Activated naive CD8-positive, alpha-beta T cell treated with anti-CD3 and anti-CD28 coated beads, Interleukin-2, amount 50 U/mL, for 24 hours (primary cell): ENCODE measurements at places on chromosomes 12 and 14.

DNA sequence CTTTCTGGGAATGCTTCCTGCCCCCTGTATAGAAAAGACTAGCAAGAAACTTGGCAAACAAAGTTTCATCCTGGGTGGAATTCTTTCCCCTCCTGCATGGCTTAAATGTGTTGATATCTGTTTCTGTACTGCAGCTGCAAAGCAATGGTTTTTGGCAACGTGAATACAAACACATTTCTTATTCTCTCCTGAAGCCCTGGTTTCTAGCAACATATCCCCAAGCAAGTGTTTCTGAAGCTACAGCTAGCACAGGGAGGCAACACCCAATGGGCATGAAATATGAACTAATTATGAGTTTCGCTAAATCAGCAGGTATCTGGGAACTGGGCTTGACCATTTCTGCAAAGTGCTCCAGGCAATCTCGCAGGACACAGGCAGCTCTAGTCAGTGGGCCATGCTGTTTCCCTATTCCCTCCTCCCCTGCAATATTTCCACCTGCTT is 392.3 kb upstream of the TMPO start:
- peaks cover 6% of the 10 kb centered on the region for H3K27me3 ChIP-seq
- no peaks in the 10 kb centered on the region for H3K4me1 ChIP-seq
- H3K36me3 ChIP-seq: no peaks in the 10 kb centered on the region
- no peak overlapping the region for H3K27ac ChIP-seq

DNA sequence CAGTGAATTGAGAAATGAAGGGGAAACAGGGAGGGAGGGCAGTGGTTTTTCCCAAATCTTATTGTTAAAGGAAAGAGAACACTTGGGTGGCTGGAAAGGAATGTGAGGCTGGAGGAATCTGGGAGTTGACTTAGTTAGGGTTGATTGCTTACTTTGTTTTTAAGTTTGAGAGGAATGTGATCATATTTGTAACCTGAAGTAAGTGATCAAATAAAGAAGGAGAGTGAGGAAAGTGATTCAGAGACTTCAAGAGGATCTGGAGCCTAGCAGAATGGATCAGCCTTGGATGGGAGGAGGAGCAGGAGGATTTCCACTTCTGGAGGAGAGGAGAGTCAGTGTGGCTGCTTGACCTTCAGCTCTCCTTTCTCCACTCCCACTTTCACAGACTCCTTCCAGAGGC is 6.0 kb upstream of the LRP6 start:
- H3K27ac ChIP-seq: no peak overlapping the region
- no peak for DNase-seq
- no peak overlapping the region for H3K4me3 ChIP-seq
- no peaks in the 10 kb centered on the region for H3K36me3 ChIP-seq
- no peaks in the 10 kb centered on the region for H3K4me1 ChIP-seq

- no peak overlapping the region for H3K4me3 ChIP-seq
- no peaks in the 10 kb centered on the region for H3K36me3 ChIP-seq
- H3K27me3 ChIP-seq: no peaks in the 10 kb centered on the region
- DNase-seq: no peak
- H3K27ac ChIP-seq: no peak overlapping the region
- no peaks in the 10 kb centered on the region for H3K4me1 ChIP-seq
Measured at GRCh38 chr14:83425706-83426105, 1892.1 kb upstream of the SEL1L start.

GRCh38 chr14:58733451-58734208 is 95.9 kb downstream of the DACT1 start:
- peaks cover 16% of the 10 kb centered on the region for H3K4me1 ChIP-seq
- no peak for DNase-seq
- peaks cover 11% of the 10 kb centered on the region for H3K27me3 ChIP-seq
- H3K4me3 ChIP-seq: no peak overlapping the region

DNA sequence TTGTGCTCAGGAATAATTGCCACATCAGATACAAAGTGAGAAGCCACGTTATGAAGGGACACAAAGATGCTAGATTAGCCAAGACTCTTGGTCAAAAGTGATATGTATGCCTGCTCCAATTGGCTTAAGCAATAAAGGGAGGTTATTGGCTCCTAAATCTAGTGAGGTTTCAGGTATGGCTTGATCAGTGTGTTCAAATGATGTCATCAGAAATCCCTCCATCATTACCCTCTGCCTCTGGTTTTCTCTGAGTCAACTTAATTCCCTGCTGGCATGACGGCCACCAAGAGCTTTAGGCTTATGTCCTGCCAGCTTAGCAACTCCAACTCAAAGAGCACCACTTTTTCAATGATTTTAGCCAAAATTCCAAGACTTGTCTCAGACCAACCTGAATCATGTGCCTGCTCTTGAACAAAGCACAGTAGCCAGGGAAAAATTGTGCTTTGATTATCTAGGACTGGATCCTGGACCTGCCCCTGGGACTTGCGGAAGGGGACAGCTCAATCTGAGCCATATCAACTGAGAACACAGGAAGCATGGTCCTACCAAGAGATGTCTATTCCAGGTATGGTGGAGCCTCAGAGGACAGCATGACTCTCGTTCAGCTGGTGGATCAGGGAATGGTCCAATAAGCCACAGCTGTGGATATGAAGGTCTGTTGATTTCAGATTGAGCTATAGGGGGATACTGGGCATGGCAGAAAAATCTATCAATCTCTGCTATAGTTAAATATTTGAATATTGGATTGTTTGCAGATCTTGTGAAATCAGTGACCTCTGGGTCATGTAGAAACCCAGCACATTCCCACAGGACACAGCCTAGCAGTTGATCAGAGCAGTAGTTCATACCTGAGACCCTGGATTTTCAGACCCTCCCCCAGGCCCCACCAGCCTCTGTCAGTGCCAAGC is 16.1 kb upstream of the P2RX7 start:
- no peaks in the 10 kb centered on the region for H3K4me1 ChIP-seq
- H3K27ac ChIP-seq: no peak overlapping the region
- H3K27me3 ChIP-seq: no peaks in the 10 kb centered on the region
- no peak overlapping the region for H3K4me3 ChIP-seq
- DNase-seq: no peak

GRCh38 chr14:50943943-50944646 is at the start of gene PYGL:
Gene PYGL, minus strand, starts transcription at chr14:50944483. Its CDS starts 80 bp downstream, at chr14:50944403.
- peak within 1 kb of the TSS; percentile 65 for H3K27ac ChIP-seq
- peak; percentile 40 for DNase-seq
- H3K27me3 ChIP-seq: peaks cover 35% of the 10 kb centered on the region
- no peaks in the 10 kb centered on the region for H3K36me3 ChIP-seq
- H3K4me3 ChIP-seq: peak within 1 kb of the TSS; percentile 80

GRCh38 chr12:75996861-75997447 is 34.6 kb downstream of the PHLDA1 start:
- H3K4me3 ChIP-seq: no peak overlapping the region
- H3K4me1 ChIP-seq: peaks cover 57% of the 10 kb centered on the region
- H3K36me3 ChIP-seq: no peaks in the 10 kb centered on the region
- no peak for DNase-seq

GRCh38 chr14:76261371-76261811 is 109.7 kb downstream of the GPATCH2L start:
- H3K36me3 ChIP-seq: peaks cover 3% of the 10 kb centered on the region
- H3K4me3 ChIP-seq: no peak overlapping the region
- no peak overlapping the region for H3K27ac ChIP-seq
- H3K4me1 ChIP-seq: peaks cover 3% of the 10 kb centered on the region
- H3K27me3 ChIP-seq: peaks cover 12% of the 10 kb centered on the region

- H3K4me3 ChIP-seq: peak overlapping the region; percentile 34
- peak; percentile 47 for DNase-seq
- peaks cover 31% of the 10 kb centered on the region for H3K27me3 ChIP-seq
Measured at GRCh38 chr12:98456576-98457573, 58.5 kb upstream of the TMPO start.

DNA sequence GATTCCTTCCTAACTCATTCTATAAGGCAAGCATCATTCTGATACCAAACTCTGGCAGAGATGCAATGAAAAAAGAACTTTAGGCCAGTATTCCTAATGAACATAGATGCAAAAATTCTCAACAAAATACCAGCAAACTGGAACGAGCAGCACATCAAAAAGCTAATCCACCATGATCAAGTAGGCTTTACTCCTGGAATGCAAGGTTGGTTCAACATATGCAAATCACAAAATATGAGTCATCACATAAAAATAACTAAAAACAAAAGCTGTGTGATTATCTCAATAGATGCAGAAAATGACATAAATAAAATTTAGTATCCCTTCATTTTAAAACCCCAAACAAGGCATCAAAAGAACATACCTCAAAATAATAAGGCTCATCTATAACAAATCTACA is 98.9 kb downstream of the ACSS3 start:
- no peak for DNase-seq
- H3K36me3 ChIP-seq: no peaks in the 10 kb centered on the region
- no peak overlapping the region for H3K27ac ChIP-seq
- H3K4me1 ChIP-seq: no peaks in the 10 kb centered on the region
- H3K4me3 ChIP-seq: no peak overlapping the region

DNA sequence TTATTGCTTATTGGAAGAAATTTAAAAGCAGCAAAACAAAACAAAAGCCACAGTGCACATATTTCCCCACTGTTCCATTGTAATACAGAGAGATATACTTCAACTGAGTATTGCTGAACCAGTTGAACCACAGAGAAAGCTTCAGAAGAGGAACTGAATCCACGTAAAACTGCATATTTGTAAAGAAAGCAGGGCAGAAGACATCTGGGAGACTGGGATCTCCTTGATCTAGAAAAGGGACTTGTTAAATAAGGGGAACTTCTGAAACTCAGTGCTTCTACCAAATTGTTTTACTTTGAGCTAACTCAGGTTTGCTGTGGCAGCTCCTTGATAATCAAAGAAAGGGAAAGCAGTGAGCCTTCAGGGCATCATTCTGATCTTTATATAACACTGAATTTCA is 411.1 kb upstream of the MDGA2 start:
- H3K36me3 ChIP-seq: no peaks in the 10 kb centered on the region
- no peak for DNase-seq
- no peak overlapping the region for H3K27ac ChIP-seq
- no peak overlapping the region for H3K4me3 ChIP-seq
- H3K4me1 ChIP-seq: no peaks in the 10 kb centered on the region

DNA sequence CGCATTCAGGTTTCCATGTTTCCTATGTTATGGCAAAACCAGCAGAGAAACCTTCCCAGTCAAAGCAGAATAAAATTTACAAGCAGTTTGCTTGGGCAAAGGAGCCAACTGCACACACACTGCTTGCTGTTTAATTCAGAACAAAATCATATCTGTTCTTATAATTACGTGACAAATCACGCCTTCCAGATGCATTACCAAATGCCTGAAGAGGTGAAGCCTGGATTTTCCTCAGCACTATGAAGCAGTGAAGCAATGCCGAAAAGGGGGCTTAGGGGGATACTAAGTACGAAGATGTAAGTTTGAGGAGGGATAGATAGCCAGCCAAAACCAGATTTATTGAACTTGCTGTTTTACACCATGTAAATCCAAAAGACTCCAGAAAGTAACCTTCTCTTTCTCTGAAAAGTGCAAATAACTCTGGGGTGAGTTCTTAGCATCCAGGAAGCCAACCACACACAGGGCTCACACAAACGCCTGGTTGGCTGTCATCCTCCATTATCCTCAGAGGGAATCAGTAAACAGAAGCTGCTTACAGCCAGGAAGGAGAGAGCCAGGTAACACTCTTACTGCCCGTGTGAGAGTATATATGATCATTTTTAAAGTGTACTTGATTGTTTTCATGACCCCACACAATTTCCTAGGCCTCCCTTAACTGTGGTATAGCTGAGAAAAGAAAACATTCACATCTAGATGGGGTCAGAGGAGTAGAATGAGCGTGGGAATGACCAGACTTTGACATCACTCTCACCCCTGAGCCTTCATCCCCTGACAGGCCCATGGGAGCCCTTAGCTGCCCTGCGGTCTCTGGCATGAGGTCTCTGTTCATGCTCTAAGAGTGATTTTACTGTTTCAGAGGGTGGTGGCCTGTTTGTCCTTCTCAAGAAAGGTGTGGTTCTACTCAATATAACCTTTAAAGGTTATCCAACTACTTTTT is 442.5 kb downstream of the EGLN3 start:
- no peak for DNase-seq
- H3K4me3 ChIP-seq: no peak overlapping the region
- no peak overlapping the region for H3K27ac ChIP-seq
- H3K4me1 ChIP-seq: no peaks in the 10 kb centered on the region
- H3K36me3 ChIP-seq: no peaks in the 10 kb centered on the region
- peaks cover 4% of the 10 kb centered on the region for H3K27me3 ChIP-seq

- H3K36me3 ChIP-seq: no peaks in the 10 kb centered on the region
- no peak overlapping the region for H3K4me3 ChIP-seq
- no peak for DNase-seq
- no peaks in the 10 kb centered on the region for H3K27me3 ChIP-seq
- H3K4me1 ChIP-seq: no peaks in the 10 kb centered on the region
- no peak overlapping the region for H3K27ac ChIP-seq
Measured at GRCh38 chr14:54003064-54003463, 46.4 kb upstream of the BMP4 start.

GRCh38 chr14:96734076-96734622 is 63.0 kb upstream of the VRK1 start:
- DNase-seq: no peak
- H3K27ac ChIP-seq: no peak overlapping the region
- H3K27me3 ChIP-seq: peaks cover 31% of the 10 kb centered on the region
- no peaks in the 10 kb centered on the region for H3K4me1 ChIP-seq

- peak overlapping the region; percentile 93 for H3K4me3 ChIP-seq
- peaks cover 4% of the 10 kb centered on the region for H3K27me3 ChIP-seq
- peaks cover 25% of the 10 kb centered on the region for H3K4me1 ChIP-seq
- DNase-seq: no peak
Measured at GRCh38 chr14:70416338-70416724, 559 bp downstream of the SYNJ2BP start.

DNA sequence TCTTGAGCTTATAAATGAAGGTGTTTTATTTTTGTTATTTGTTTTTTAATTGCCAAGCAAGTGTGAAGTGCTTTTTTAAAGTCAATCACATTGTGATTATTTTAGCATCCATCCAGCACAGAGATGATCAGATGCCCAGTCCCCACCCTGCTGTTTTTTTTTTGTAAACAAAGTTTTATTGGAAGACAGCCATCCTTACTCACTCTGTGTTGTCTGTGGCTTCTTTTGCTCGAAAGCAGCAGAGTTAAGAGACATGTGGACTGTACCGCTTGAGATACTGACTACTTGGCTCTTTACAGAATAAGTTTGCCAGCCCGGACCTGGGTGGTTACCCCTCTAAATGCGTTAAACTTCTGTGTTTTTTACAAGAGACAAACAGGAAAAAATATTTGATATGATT is 30.9 kb upstream of the AMN start:
- peaks cover 46% of the 10 kb centered on the region for H3K36me3 ChIP-seq
- H3K4me1 ChIP-seq: peaks cover 3% of the 10 kb centered on the region
- H3K27ac ChIP-seq: no peak overlapping the region
- no peaks in the 10 kb centered on the region for H3K27me3 ChIP-seq
- no peak overlapping the region for H3K4me3 ChIP-seq
